ENCODE measurements at places on chromosomes 1 and 21. TPM values are rescaled to one million over a fixed set of nuclear protein-coding genes. Genes with fewer than 3 reads are reported as not detected.

TUT4 gene
- total RNA-seq = 46.4 TPM

RGS13 gene
- 4.4 TPM for total RNA-seq

KIRREL1 gene
- total RNA-seq = 47.1 TPM

NEK2 gene
- 10.6 TPM for total RNA-seq

GRCh38 chr1:158534496-158534895, 19.7 kb downstream of the OR6Y1 start:
- no peaks in the 10 kb centered on the region for H3K27me3 ChIP-seq
- no peak overlapping the region for H3K4me3 ChIP-seq
- no peaks in the 10 kb centered on the region for H3K36me3 ChIP-seq
- peak; percentile 44 for DNase-seq

- H3K4me1 ChIP-seq = no peaks in the 10 kb centered on the region
- no peaks in the 10 kb centered on the region for H3K27me3 ChIP-seq
- no peak overlapping the region for H3K4me3 ChIP-seq
- H3K27ac ChIP-seq = no peak overlapping the region
- DNase-seq = no peak
Measured at GRCh38 chr1:170471398-170472053, 60.4 kb upstream of the GORAB start.

GRCh38 chr1:40017951-40018575, 22.5 kb upstream of the CAP1 start:
- H3K27me3 ChIP-seq = no peaks in the 10 kb centered on the region
- H3K36me3 ChIP-seq = no peaks in the 10 kb centered on the region
- H3K4me3 ChIP-seq = no peak overlapping the region
- H3K4me1 ChIP-seq = no peaks in the 10 kb centered on the region

GRCh38 chr21:45923146-45923545, 58.4 kb upstream of the COL6A1 start:
- no peak overlapping the region for H3K27ac ChIP-seq
- no peak overlapping the region for H3K4me3 ChIP-seq
- no peaks in the 10 kb centered on the region for H3K4me1 ChIP-seq
- H3K36me3 ChIP-seq = no peaks in the 10 kb centered on the region
- peak; percentile 86 for DNase-seq

DNA sequence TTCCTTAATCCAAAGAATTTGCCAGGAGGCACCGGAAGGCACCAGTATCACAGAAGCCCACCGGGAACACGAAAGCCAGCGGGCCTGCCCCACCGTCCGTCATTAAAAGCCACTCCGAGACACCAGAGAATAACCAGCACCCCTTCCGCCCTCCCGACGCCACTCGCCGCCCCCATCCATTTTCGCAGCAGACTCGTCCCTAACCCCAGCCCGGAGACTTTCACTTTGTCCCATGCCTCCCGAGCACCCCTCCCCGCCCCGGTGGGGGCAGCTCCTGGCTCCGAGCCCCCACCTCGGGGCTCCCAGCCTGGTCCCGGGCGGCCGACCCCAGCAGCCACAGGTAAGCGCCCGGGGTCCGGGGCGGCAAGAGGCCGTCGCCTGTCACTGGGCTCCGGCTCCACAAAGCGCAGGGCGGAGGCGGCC, 105.4 kb downstream of the SLC45A1 start:
- H3K4me1 ChIP-seq = peaks cover 35% of the 10 kb centered on the region
- H3K36me3 ChIP-seq = no peaks in the 10 kb centered on the region
- no peak for DNase-seq

GRCh38 chr1:235958021-235958420, 91.3 kb upstream of the LYST start:
- H3K27ac ChIP-seq = no peak overlapping the region
- no peaks in the 10 kb centered on the region for H3K27me3 ChIP-seq
- no peaks in the 10 kb centered on the region for H3K4me1 ChIP-seq
- H3K36me3 ChIP-seq = no peaks in the 10 kb centered on the region

DNA sequence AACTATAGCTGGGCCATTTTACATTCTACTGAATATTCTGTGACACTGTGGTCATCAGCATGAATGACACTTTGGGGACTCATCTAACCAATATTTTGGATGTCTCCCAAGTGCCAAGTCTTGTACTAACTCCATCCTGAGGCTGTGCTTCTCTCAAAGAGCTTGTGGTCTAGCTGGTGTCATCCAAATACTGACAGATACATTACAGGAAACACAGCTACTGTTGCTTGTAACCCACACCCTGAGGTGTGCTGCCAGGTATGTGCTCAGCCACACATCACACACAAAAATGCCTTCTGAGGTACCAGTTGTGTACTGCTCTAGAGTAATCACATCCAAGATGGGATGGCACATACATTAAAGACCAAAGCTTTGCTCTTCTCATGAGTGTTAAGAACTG, 81.6 kb downstream of the ST6GALNAC5 start:
- no peaks in the 10 kb centered on the region for H3K4me1 ChIP-seq
- H3K27ac ChIP-seq = no peak overlapping the region
- H3K36me3 ChIP-seq = no peaks in the 10 kb centered on the region
- no peak overlapping the region for H3K4me3 ChIP-seq

Data from hepatocyte (in vitro differentiated cells).